ENCODE measurements at places on chromosomes 1 and 21. TPM values are rescaled to one million over a fixed set of nuclear protein-coding genes. Genes with fewer than 3 reads are reported as not detected.

ACTN2 gene
- total RNA-seq, result under 0.01 TPM

MAP3K7CL gene
- total RNA-seq, result 50.6 TPM

PGLYRP4 gene
- total RNA-seq, result not detected

RIPK4 gene
- under 0.01 TPM for total RNA-seq

SYTL1 gene
- total RNA-seq, result under 0.01 TPM

UTS2 gene
- not detected for total RNA-seq

ABCA4 gene
- 0.26 TPM for total RNA-seq

UBE2G2 gene
- 74.2 TPM for total RNA-seq

ADGRL4 gene
- total RNA-seq, result 5.0 TPM

IGFN1 gene
- total RNA-seq, result 0.17 TPM

SLC5A9 gene
- total RNA-seq, result not detected

OR2T11 gene
- not detected for total RNA-seq

- DNase-seq, result no peak
Measured at GRCh38 chr1:201662646-201663045, 123.7 kb downstream of the NAV1 start.

GRCh38 chr1:179230721-179231120, 1.2 kb upstream of the ABL2 start:
- no peak for DNase-seq

DNA sequence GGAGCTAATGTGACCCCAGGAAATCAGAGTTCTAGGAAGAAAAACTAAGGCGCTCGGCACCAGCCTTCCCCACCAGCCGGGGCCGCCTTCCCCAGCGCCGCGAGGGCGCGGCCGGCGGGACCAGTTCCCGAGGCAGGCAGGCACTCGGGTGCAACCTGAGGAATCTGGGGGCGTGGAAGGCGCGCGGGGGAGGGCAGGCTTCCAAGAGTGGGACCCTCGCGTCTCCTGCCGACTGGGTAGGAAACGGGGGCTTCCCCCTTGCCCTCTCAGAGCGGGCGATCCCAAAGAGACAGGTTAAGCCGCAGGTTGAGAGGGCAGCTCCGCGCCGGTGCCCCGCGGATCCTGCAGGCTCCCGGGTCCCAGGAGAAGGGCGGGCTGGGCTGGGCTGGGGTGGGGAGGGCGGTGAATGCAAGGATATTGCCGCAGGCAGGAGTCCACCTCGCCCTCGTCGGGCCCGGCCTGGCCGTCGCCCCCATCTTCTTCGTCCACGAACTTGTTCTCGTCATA, 431 bp downstream of the ARPC5 start:
- peak; percentile 20 for DNase-seq

DNA sequence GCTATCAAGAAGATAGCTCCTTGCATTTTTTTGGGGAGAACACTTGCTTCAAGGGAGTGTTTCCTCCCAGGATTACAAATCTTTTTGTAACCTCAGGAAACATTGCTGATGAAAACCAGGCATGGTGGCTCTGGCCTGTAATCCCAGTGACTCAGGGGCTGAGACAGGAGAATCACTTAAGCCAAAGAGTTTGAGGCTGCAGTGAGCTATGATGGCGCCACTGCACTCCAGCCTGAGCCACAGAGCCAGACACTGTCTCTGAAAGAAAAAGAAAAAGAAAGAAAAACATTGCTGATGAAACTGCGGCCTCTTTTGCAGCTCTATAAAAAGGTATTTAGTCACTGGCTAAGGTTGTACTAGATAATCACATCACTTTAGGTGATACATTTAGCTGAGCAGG, 7.3 kb downstream of the RNU1-2 start:
- DNase-seq, result peak; percentile 66

DNA sequence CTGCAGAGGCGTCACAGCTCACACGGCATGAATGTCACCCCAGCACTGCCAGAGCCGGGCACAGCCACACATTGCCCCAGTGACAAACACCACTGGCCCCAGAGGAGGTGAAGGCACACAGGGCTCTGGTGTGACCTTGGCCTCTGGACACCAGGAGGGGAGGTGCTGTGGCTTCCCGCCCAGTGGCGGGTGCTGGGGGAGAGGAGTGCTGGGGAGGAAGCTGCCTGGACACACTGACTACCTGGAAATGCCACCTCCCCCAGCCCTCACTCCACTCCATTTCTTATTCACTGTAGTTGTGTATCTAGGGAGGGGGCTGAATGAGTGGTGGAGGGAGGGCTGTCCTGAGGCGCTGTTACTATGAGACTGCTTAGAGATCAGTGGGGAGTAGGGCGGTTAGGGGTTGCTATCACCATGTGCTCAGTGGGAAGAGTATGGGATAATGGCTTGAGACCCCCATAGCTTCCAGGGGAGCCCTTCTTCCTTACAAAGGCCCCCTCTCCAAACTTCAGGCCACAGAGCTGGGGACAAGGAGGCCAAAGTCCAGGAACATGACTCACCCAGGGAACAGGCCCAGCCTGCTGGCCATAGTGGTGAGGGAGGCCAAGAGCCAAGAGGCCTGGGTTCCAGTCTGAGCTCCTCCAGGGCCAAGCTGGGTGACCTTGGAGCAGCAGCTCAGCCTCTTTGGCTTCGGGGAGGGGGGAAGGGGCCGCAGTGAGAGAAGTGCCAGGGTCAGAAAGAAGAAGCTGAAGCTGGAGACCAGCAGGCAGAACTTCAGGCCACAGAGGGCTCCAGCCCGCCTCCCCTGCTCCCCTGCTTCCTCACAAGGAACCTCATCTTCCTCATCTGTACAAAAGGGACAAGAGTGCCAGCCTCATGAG, 40.1 kb downstream of the AHDC1 start:
- peak; percentile 56 for DNase-seq

- peak; percentile 84 for DNase-seq
Measured at GRCh38 chr1:227372726-227373130, 54.4 kb upstream of the CDC42BPA start.

DNA sequence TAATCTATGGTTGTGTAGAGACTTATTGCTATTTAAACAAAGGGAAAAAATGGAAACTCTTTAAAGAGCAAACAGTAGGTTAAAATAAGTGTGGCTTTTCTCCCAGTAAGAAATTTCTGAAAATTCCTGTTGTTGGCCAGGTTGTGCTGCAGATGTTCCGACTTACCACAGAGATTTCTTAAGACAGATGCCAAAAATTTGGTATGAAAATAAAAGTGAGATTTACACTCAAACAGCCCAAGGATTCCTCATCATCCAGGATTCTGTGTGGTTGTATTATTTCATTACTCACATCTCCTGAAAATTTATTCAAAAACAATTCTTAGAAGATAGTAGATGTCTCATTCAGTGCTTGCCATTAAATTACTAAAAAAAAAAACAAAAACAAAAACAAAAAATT, 296.7 kb upstream of the PTBP2 start:
- DNase-seq, result peak; percentile 75

GRCh38 chr1:150409504-150410362, 45.8 kb downstream of the RPRD2 start:
- peak; percentile 25 for DNase-seq

GRCh38 chr1:51661081-51661518, 44.2 kb downstream of the OSBPL9 start:
- peak; percentile 92 for DNase-seq

DNA sequence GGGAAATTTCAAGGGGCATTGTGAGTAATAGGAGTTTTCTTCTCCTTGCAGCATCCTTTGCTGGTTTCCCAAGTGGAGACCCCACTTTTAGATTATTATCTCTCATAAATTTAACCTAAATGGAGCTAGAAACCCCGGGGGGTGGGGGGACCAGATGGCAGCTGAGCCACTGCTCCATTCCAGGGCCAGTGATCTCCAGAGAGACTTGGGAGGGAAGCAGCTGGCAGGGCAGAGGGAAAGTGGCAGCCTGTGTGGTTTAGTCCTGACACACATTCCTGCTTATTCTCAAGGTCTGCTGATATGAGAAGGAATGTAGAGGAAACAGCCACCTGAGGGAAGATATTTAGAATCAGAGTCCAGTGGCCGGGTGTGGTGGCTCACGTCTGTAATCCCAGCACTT, 16.3 kb downstream of the PCP4L1 start:
- DNase-seq, result no peak

DNA sequence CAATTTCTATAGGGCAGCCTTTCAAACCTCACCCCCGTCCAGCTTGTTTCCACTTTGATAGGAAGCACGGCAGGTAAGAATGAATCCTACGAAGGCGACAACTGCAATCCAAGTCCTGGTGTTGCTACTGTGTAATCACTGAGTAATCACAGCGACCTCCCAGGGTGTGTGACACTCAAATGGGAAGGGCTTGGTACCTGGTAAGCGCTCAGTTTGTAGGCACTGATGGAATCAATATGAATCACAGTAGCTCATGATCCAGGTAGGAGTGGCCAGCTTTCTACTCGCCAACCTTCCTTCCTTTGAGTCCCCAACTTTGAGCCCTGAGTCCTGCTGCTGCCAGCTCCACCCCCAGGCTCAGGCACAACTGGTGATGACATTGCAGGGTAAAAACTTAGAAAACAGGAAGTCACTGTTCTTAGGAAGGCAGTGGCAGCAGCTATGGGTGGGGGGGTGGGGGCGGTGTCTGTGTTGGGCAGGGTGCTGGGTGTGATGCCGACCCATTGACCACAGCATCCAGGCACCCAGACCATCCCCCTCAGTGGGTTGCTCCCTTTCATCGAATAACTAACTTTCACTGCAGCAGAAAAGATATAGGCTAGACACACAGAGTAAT, 70.7 kb downstream of the CD247 start:
- no peak for DNase-seq

GRCh38 chr1:182595641-182596240, 6.7 kb upstream of the RNASEL start:
- DNase-seq, result peak; percentile 67

- no peak for DNase-seq
Measured at GRCh38 chr1:156401041-156401574, 32.1 kb downstream of the RHBG start.

- no peak for DNase-seq
Measured at GRCh38 chr1:197807216-197807615, 31.9 kb upstream of the DENND1B start.

DNA sequence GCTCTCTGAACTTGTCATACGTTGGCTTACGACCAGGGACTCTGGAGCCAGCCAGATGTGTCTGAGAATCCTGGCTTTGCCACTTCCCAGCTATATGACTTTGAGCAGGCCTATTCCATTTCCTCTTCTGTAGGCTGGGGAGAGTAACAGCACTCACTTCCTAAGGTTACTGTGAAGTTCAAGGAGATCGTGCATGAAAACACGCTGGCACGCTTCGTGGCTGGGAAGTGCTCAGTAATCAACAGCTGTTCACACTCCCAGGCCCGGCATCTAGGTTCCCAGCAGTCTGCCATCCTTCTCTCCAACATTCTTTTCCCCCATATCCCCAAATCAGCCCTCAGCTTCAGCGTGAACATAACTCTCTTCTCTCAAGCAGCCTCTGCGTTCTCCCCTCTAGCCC, 2.0 kb downstream of the ASCL5 start:
- no peak for DNase-seq

- no peak for DNase-seq
Measured at GRCh38 chr1:221053889-221054288, 174.6 kb downstream of the HLX start.

- DNase-seq, result peak; percentile 69
Measured at GRCh38 chr1:62676611-62677356, 11.4 kb downstream of the DOCK7 start.

- DNase-seq, result no peak
Measured at GRCh38 chr1:105087506-105087905, 1337.8 kb downstream of the AMY1C start.

DNA sequence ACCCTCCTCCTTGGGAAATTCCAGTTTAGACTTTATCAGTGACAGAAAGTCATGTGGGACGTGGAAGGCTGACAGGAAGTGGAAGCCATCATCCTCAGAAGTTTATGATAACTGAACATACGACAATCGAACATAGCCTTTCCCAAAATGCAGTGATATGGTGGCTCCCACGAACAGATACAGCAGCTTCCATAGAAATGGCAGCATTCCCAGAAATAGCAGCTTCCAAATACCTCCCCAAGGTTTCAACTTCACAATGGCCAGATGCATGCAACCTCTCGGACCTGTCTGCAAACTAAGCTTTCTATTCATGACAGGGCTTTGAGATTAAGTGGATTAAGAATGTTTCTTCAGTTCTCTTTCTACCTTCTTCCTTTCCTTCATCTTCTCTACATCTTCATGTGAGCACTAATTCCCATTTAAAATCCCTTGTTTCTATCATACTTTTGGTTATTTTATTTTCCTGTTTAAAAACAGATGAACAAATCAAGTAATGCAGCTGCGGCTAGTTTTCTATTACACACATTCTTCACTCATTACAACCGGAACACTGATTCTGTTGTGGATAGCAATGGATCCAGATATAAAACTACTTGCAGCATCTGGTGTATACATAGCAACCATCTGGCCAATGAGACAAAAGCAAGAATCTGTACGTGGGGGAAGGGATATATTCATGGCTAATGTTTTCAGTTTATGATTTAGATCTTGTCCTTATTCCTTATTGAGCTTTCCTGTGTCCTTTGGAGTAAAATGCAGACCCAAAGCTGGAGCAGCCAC, 304.8 kb downstream of the BRINP3 start:
- no peak for DNase-seq

DNA sequence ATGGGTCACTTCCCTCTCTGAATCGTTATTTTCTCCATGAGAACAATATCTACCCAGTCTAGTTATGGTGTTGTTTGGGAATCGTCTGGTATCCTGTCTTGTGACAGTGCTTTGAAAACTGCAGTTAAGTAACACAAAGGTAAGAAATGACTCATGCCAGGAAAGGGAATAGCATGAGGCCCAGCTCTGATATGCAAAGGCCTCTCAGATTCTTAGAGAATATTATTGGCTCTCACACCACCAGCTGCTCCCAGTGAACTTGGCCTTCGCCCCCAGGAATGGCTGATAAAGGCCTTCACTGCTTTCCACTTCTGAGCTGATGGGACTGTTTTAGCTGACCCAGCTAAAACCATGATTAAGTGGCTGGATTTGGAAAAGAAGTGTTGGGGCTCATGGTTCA, 27.1 kb downstream of the NEK2 start:
- no peak for DNase-seq

GRCh38 chr1:96660503-96660902, 61.1 kb upstream of the PTBP2 start:
- peak; percentile 49 for DNase-seq

GRCh38 chr1:70552662-70553566, 141.8 kb downstream of the CTH start:
- DNase-seq, result no peak

GRCh38 chr1:1543706-1544099, 3.3 kb upstream of the TMEM240 start:
- no peak for DNase-seq

DNA sequence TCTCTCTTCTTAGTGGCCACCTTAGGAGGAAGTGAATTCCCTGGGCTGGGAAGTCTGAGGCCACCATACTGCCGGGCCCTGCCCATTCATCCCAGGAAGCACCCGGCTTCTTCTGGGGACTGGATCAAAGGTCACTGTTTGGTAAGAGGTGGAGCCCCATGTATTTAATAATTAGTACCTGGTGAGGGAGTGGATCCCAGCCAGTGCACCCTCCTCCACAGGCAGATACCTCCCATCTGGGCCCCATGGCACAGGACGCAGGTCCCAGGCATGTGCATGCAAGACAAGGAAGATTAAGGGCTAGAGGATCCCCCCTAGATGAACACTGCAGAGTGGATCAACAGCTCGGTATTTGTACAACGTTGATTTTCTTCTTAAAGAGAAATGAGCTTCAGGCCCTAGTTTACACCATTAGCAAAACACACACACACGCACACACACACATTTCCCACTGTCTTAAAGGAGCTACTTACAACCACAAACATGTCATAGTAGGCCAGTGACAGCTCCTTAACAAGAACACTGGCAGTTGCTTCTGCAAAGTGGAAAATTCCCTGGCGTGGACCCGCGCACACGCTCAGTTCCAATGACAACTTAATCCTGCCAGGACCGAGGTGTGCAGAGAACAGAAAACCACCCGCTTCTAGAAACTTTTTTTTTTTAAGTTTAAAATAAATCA, 90.7 kb downstream of the MRPL37 start:
- peak; percentile 52 for DNase-seq

GRCh38 chr21:40021558-40022351, 154.5 kb downstream of the PCP4 start:
- DNase-seq, result no peak

Data from fibroblast of lung (primary cell).